ENCODE measurements at places on chromosomes 5 and 9. TPM values are rescaled to one million over a fixed set of nuclear protein-coding genes. Genes with fewer than 3 reads are reported as not detected.

GRCh38 chr5:178520851-178521250 is 69.3 kb downstream of the COL23A1 start:
- H3K36me3 ChIP-seq, result peaks cover 11% of the 10 kb centered on the region
- H3K4me1 ChIP-seq, result no peaks in the 10 kb centered on the region
- no peak for DNase-seq
- H3K4me3 ChIP-seq, result no peak overlapping the region

DNA sequence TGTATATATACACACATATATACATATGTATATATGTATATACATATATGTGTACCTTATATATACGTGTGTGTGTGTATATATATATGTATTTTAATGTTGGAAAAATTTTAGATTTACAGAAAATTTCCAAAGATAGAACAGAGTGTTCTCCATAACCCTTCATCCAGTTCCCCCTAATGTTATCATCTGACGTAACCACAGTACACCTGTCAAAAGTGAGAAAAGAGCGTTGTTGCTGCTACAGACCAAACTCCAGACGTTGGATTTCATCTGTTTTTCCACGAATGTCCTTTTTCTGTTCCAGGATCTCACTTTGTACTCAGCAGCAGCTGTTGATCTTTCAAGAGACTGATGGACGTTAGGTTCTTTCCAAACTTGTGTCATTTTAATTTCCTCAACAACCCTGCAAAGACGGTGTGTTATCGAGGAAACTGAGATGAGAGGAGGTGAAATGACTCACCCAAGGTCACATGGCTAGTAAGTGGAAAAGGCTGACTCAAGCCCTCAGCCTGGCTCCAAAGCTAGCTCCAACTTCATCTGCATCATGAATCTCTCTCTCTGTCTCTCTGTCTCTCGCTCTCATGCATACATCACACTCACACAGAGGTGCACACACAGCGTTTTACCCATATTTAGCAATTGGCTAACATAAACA is 17.0 kb upstream of the NTNG2 start:
- no peaks in the 10 kb centered on the region for H3K4me1 ChIP-seq
- no peak for DNase-seq
- no peaks in the 10 kb centered on the region for H3K36me3 ChIP-seq

DNA sequence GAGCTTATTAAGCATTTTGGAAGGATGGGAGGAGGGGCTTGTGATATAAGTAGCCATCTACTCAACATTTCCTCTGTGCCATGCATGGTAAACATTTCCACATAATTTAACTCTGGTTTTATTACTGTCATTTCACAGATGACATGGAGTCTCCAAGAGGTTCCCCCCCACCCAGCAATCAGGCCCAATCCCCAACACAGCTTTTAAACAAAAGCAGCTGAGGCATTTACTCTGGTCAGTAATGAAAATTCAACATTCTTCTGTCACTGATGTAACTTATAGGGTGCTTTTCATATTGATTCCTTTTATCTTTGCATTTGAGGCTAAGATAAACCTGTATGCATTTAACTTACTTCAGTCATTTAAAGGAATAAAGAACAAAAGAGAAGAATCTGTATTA is 128.1 kb downstream of the COL23A1 start:
- no peaks in the 10 kb centered on the region for H3K36me3 ChIP-seq
- no peak for DNase-seq
- no peak overlapping the region for H3K4me3 ChIP-seq
- H3K27me3 ChIP-seq, result no peaks in the 10 kb centered on the region
- no peak overlapping the region for H3K27ac ChIP-seq

DNA sequence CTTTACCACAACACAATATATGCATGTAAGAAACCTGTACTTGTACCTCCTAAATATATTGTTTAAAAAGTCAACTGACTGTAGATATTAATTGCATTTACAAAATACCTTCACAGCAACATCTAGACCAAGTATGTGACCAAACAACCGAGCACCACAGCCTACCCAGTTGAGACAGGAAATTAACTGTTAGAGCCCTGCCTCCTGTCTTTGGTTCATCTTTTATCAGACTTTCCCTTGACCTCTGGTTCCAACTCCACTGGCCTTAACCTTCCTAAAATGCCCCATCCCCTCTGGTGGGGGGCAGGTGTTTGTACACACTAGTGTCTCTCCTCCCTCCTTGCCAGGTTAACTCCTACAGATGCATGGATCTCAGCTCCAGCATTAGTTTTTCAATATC is 155.0 kb upstream of the PANK3 start:
- no peaks in the 10 kb centered on the region for H3K27me3 ChIP-seq
- DNase-seq, result no peak
- H3K4me3 ChIP-seq, result no peak overlapping the region

GRCh38 chr5:171968531-171968930 is 37.9 kb downstream of the FBXW11 start:
- DNase-seq, result no peak
- H3K4me3 ChIP-seq, result no peak overlapping the region
- H3K36me3 ChIP-seq, result no peaks in the 10 kb centered on the region
- no peak overlapping the region for H3K27ac ChIP-seq

- H3K4me1 ChIP-seq, result peaks cover 7% of the 10 kb centered on the region
- no peaks in the 10 kb centered on the region for H3K27me3 ChIP-seq
- no peak overlapping the region for H3K4me3 ChIP-seq
- H3K27ac ChIP-seq, result no peak overlapping the region
- H3K36me3 ChIP-seq, result peaks cover 57% of the 10 kb centered on the region
These were observed 166.4 kb upstream of the OTULINL start for GRCh38 chr5:14415024-14415697.

DNA sequence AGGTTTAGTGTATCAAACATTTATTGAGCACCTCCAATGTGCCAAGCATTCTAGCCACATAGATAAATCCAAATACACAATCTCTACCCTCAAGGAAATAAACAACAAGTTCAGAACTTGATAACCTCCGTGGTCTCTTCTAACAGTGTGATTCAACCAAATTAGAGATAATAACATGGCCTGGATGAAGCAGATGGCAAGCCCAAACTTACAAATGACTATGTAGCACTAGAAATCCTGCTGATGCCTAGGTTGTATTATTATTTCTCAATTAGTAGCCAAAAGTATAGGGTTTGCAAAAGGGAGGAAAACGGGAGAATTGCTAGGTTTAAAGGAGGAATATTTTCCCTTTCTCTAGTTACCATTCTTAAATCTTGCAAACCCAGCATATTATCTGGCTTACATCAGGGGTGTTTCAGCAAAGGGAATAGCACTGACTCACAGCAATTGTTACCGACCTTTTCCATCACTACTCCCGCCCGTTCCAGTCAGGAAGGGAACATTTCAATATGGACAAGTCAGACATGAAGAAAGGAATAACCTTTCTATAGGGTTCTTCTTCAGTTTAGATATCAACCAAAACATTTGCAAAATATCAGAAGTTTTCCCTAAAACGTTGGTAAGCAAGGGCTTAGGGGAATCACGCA is 2.3 kb downstream of the DPYSL3 start:
- no peak overlapping the region for H3K27ac ChIP-seq
- peaks cover 16% of the 10 kb centered on the region for H3K36me3 ChIP-seq
- no peaks in the 10 kb centered on the region for H3K4me1 ChIP-seq
- H3K27me3 ChIP-seq, result peaks cover 7% of the 10 kb centered on the region
- peak overlapping the region; percentile 87 for H3K4me3 ChIP-seq

DNA sequence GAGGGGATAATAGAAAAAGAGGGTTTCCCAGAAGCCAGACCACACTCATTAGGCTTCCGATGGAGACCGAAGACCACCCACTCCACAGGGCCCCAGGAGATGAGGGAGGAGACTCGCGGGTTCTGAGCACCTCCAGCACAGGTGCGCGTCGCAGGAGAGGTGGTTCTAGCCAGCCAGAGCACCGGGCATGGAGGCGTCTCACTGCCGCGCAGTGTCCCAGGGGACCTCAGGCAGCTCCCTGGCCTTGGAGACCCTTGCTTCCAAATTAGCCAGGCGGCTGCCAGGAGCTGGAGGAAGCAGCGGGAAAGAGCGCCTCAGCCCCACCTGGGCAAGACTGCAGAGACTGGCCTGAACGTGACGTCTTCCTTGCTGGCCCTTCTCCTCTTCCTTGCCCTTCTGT is 115.4 kb upstream of the FBXL7 start:
- H3K27ac ChIP-seq, result no peak overlapping the region
- no peaks in the 10 kb centered on the region for H3K27me3 ChIP-seq
- H3K36me3 ChIP-seq, result no peaks in the 10 kb centered on the region
- no peaks in the 10 kb centered on the region for H3K4me1 ChIP-seq
- H3K4me3 ChIP-seq, result no peak overlapping the region

GRCh38 chr5:175690025-175690424 is 32.2 kb downstream of the HRH2 start:
- H3K4me1 ChIP-seq, result no peaks in the 10 kb centered on the region
- H3K27me3 ChIP-seq, result no peaks in the 10 kb centered on the region
- H3K4me3 ChIP-seq, result no peak overlapping the region
- DNase-seq, result no peak
- no peak overlapping the region for H3K27ac ChIP-seq
- H3K36me3 ChIP-seq, result 0 out of 2 replicates have a peak, but pooled peaks cover 2% of the 10 kb centered on the region

- no peak overlapping the region for H3K4me3 ChIP-seq
- no peak for DNase-seq
- peaks cover 4% of the 10 kb centered on the region for H3K36me3 ChIP-seq
- no peaks in the 10 kb centered on the region for H3K27me3 ChIP-seq
- H3K27ac ChIP-seq, result no peak overlapping the region
- H3K4me1 ChIP-seq, result no peaks in the 10 kb centered on the region
These were observed 93.2 kb downstream of the FNBP1 start for GRCh38 chr9:129949821-129950220.

DNA sequence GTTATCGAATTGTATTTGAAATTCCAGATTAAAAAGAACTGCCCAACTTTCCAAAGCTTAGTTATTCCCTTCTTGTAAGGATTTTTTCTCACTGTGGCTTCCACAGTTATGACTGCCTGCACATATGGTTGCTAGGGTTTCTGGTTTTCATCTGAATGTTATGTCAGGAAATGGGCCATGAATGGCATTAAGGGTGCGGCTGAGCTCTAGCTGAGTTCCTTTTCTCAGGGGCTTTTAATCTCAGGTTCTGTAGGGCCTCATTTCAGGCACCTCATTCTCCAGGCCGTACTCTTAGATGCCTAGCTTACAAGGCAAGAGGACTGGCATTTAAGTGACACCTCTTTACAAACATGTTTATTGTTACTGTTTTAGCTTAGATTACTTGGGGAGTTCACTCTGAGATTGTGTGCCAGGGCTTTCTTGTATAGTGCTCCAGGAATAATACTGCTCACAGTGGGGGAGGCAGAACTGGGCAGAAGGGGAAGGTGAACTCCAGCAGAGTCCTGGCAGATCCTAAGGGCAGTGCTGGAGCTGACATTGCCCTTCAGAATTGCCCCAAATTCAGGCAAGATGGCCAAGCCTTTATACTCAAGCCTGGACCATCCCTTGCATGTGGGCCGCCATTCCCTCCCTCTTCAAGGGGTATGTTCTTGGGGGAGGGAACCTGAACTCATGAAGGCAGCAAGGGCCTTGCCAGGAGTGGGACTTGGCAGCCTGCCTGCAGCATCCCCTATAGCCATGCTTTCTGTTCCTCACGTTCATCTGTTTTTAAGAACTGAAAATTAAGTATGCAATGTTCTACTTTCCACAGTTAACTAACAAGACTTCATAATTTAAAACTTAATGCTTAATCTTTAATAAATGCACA is 111.5 kb downstream of the KDM4C start:
- peaks cover 10% of the 10 kb centered on the region for H3K36me3 ChIP-seq
- DNase-seq, result peak; percentile 45
- H3K27ac ChIP-seq, result no peak overlapping the region
- H3K4me3 ChIP-seq, result peak overlapping the region; percentile 31
- peaks cover 7% of the 10 kb centered on the region for H3K4me1 ChIP-seq
- H3K27me3 ChIP-seq, result no peaks in the 10 kb centered on the region

DNA sequence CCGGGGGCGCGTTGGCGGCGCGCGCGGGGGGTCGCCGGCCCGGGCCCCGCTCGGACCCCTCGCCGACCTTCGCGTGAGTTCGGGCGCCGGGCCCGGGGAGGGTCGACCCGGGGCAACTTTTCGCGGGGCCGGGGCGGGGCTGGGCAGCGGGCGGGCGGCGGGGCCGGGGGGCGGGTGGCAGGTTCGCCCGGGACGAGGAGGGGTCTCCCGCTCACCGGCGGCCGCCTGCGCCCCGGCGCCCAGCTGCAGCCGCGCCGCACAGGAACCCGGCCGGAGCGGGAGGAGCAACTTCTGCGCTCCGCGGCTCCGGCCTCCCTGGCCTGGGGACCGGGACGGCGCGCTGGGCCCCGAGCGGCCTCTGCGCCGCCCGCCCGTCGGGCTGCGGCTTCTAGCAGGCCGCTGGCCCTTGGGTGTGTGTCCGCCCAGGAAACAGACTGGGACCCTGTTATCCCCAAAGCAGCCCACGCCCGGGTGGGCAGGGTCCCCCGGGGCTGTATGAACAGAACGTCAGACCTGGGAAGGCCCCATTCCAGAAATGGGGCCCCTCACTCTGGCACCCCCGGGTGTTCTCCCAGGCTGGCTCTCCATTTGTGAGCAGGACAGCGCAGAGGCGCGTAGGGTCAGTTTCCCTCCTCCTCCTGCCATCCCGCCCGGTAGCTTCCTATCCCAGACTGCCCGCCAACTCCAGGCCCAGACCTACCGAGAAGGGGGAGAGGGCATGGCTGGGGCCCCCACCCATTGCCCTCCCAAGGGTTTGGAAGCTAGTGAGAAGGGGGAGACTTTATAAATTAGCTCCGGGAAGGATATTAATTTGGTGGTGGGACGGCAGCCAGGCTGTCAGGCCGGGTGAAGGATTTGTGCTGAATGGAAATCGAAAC is 708 bp downstream of the RXRA start:
- no peaks in the 10 kb centered on the region for H3K36me3 ChIP-seq
- peak overlapping the region; percentile 65 for H3K4me3 ChIP-seq
- no peaks in the 10 kb centered on the region for H3K27me3 ChIP-seq

GRCh38 chr5:32848681-32849080 is 137.6 kb downstream of the NPR3 start:
- H3K36me3 ChIP-seq, result no peaks in the 10 kb centered on the region
- no peak overlapping the region for H3K27ac ChIP-seq
- DNase-seq, result no peak
- H3K27me3 ChIP-seq, result no peaks in the 10 kb centered on the region
- H3K4me1 ChIP-seq, result peaks cover 2% of the 10 kb centered on the region

GRCh38 chr5:178170455-178170854 is 16.7 kb downstream of the GMCL2 start:
- peaks cover 2% of the 10 kb centered on the region for H3K36me3 ChIP-seq
- H3K4me1 ChIP-seq, result peaks cover 7% of the 10 kb centered on the region
- H3K27me3 ChIP-seq, result no peaks in the 10 kb centered on the region
- no peak overlapping the region for H3K27ac ChIP-seq

GRCh38 chr5:35483780-35484179 is 133.9 kb upstream of the SPEF2 start:
- no peak overlapping the region for H3K4me3 ChIP-seq
- DNase-seq, result no peak
- peaks cover 2% of the 10 kb centered on the region for H3K4me1 ChIP-seq

The MAPKAP1 gene
- total RNA-seq, result 97.0 TPM

The FAXDC2 gene
- 3.0 TPM for total RNA-seq

The SPATA9 gene
- total RNA-seq, result not detected

The FAM221B gene
- total RNA-seq, result not detected

The TMEM174 gene
- total RNA-seq, result not detected
